NCI-H748 treated with DMSO at 0.1 percent for 48 hours (cell line): ENCODE measurements at places on chromosomes 16 and 17.

- DNase-seq = peak; percentile 59
These were observed 78.5 kb downstream of the WWOX start for GRCh38 chr16:78177987-78178386.

DNA sequence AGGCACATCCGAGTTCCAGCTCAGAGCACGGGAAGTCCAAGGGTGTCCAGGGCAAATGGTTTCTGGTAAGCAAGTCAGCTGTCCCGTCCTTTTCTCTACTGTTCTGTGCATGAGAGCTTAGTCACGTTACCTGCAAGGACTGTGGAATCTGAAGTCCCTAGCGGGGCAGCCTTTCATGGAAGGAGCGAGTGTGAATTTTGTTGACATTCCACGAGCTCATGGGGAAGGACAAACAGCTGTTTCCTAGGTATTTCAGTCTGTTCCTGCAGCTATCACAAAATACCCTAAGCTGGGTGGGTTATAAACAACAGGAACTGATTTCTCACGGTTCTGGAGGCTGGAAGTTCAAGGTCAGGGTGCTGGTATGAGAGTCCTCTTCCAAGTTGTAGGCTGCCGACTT is 109.2 kb downstream of the SDR42E1 start:
- DNase-seq = no peak

- no peak for DNase-seq
These were observed 98.2 kb downstream of the ADAMTS18 start for GRCh38 chr16:77336637-77337036.

DNA sequence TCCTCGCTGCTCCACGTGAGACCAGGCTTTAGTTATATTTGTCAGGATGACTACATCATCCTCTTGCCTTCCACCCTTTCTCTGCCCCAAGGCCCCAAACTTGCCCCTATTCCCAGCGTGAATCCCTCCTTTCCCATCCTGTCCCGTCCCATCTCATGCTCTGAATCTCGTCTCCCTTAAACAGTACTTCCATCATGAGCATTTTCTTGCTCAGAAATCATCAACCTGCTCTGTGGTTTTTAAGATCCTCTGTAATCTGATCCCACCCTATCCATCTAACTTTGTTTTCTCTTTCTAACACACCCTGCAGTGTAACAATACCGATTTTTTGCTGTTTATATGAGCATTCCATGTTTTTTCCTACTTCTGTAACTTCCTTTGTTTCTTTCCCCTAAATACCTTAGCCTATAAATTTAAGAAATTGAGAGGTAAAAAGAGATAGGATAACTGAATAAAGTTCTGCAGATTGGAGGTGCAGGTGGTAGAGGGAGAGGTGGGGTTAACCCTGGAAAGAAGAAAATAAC is 39.7 kb downstream of the MRTFB start:
- no peak for DNase-seq

GRCh38 chr17:31534223-31534888 is 142.9 kb downstream of the RAB11FIP4 start:
- no peak for DNase-seq

DNA sequence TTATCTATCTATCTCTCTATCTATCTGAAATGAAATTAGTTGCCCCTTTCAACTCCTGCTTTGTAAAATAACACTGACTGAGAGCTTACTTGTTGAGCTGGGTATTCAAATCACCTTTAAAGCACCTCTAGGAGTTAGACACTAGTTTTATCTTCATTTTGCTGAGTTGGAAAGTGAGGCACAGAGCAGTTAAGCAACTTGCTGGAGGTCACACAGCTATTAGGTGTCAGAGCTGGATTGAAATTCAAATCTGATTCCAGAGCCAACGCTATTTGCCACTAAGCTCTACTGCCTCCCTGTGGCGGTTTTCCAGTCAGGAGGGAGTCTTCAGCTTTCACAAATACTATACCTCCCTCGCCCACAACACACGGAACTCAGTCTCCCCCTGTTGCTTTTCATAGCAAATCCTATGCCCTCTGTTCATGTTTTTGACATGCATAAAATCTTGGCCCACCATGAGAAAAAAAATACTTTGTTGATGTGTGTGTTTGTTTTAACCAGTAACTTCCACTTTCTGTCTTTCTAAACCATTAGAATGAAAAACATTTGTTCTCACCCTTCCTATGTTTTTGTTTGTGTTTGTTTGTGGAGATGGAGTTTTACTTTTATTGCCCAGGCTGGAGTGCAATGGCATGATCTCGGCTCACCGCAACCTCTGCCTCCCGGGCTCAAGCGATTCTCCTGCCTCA is 74.8 kb upstream of the SMURF2 start:
- no peak for DNase-seq

- DNase-seq = no peak
These were observed 28.5 kb upstream of the MAF start for GRCh38 chr16:79628988-79629387.

DNA sequence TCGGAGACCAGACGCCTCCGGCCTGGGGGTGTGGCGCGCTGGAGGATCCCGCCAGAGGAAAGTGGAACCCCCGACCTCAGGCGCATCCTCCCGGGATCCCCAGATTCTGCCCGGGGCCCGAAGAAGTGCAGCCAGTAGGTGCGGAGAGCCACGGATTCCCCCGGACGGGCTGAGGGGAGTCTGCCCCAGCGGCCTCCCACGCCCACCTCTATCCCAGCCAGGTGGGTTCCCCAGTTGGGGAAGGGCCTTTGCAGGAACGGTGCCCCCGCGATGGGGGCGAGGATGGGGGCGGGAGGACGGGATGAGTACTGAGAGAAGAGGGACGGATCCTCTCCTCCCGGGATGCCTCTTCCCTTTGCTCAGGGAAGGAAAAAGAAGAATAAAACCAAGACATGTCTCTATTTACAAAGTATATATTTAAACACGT is 5.1 kb downstream of the CBX8 start:
- no peak for DNase-seq

DNA sequence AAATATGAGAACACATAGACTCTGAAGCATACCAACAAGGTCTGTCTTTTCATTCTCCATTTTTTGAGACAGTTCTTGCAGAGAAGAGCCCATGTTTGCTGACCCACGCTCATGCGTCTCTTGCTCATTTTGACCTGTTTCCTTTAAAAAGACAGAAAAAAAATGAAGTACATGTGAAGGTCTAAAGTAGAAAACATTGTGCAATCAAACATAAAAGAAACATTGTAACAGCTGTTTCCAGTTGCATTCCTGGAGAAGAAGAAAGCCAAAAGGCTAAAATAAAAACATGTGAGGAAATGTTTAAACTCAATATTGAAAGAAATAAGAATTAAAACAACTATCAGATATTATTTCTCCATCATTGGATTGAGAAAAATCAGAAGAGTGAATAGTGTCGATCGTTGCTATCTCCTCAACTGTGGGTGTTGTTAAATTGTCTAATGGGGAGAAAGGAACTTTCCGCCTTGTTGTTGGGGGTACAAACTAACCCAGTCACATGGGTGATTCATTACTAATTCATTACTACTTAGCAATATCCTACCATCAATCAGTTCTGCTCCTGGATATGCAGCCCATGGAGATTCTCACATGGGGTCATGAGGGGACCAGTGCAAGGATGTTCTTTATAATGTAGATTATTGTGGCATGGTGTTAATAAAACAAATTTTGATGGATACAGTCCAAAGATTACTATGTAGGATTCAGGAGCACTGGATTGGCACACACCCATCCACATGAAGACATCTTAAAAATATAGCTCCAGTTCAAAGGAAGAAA is 9.5 kb downstream of the ABCA9 start:
- DNase-seq = no peak

DNA sequence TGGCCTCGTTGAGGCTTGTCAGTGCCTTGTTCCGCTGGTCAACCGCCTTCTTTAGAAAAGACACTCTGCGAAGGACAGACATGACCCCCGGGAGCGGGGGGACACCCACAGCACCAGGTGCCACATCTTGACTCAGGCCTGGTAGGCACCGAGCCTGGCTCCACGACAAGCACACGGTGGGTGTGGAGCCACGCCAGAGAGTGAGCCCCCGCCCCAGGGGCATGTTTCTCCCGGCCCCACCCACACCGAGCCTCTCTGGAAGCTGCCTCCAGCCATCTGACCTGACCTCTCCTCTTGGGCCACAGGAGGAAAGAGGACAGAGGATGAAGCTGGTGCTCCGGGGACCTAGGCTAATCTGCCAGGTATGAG is 4.6 kb downstream of the FAAP100 start:
- DNase-seq = no peak

GRCh38 chr17:67359960-67360791 is 6.2 kb downstream of the PSMD12 start:
- DNase-seq = no peak

- DNase-seq = no peak
These were observed 2.1 kb downstream of the NAGPA start for GRCh38 chr16:5031601-5032000.

DNA sequence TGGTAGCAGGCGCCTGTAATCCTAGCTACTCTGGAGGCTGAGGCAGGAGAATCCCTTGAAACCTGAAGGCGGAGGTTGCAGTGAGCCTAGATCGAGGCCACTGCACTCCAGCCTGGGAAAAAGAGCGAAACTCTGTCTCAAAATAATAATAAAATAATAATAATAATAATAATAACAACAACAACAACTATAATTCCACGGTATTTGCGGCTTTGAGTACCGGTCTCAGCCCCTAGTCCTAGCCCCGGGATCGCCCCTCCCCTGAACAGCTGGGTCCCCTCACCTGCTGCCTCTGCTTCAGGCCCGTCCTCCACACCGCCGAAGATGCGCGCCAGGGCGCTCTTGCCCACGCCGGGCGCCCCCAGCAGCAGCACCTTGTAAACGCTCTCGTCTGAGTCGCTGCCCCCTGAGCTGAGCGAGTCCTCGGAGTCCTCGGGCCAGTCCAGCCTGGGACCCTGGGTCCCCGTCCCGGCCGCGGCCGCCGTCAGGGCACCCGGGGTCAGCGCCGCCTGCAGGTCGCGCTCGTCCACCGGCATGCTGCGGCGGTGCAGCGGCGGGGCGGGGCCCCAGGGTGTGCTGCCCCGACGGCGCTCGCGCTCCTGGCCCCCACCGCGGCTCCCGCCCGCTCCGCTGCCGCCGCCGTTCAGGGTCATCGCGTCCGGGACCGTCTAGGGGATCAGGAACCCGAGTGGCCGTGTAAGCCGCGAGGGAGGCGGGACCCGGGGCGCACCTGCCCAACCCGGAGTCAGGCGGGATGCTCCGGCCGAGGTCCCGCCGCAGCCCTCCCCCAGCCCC is 611 bp downstream of the RRAD start:
- no peak for DNase-seq

- DNase-seq = no peak
These were observed 134.4 kb downstream of the SKAP1 start for GRCh38 chr17:48295362-48296288.

- no peak for DNase-seq
These were observed 1.0 kb upstream of the B9D1 start for GRCh38 chr17:19363460-19364035.

GRCh38 chr17:42233156-42233555 is 38.9 kb upstream of the GHDC start:
- DNase-seq = no peak

DNA sequence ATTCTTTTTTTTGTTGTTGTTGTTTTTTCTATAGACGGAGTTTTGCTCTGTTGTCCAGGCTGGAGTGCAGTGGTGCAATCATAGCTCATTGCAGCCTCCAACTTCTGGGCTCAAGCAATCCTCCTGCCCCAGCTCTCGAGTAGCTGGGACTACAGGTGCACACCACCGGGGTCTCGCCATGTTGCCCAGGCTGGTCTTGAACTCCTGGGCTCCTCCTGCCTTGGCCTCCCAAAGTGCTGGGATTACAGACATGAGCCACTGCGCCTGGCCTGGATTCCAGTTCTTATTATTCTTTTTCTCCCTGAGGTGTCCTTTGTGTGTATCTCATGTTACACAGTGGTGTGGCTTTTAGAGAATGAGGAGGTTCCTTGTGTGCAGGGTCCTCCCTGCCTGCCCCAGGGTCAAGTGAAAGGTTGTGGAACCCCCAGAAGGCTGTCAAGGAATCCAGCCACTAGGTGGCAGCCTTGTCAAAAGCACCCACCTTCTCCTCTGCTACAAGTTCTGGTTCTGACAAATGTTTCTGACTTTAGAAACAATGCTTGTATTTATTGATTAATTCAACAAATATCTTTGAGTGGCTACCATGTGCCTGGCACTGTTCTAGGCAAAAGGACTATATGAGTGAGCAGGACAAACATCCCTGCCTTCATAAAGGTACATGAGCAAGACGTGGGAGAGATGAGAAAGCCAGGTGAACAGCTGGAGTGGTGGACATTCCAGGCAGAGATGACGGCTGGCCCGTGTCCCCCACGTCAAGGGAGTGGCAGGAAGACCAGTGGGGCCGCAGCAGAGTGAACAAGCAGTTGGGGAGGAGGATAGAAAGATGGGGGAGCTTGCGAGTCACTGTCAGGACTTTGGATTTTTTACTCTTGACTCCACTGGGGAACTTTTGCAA is 112.4 kb downstream of the SPECC1 start:
- peak; percentile 41 for DNase-seq

- DNase-seq = no peak
These were observed 3.5 kb downstream of the CHMP6 start for GRCh38 chr17:80995131-80995530.

GRCh38 chr16:56362706-56363105 is 62.6 kb downstream of the AMFR start:
- DNase-seq = no peak
